ENCODE measurements at places on chromosomes 13 and 19.

DNA sequence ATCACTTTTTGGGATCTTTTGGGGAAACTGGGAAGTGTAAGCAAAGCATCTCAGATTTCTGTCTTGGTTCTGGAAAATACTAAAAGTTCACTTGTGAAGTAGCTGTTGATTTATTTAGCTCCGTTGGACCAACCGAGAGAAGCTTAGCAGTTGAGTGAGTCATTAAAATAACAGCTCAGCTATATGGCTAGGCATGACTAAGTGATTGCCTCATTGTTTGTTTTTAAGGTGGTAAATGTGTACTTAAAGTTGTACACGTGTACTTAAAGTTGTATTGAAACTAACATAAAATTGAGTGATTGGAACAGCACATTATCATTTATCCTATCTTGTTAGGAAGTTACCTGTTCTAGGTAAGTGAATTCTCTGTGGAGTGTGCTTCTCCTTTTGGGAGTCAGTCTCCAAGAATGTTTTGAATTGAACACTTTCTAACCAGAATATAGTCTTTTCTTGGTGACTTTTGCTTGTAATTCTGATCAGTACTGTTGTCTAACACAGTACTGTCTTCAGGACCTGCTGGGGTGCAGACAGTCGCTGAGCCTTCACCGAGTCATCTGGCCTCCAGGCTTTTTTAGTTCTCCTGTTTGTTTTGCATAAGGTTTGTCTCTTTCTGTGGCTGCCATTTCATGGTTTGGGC, 2.9 kb upstream of the DCUN1D2 start:
- DNase-seq, result peak; percentile 72

DNA sequence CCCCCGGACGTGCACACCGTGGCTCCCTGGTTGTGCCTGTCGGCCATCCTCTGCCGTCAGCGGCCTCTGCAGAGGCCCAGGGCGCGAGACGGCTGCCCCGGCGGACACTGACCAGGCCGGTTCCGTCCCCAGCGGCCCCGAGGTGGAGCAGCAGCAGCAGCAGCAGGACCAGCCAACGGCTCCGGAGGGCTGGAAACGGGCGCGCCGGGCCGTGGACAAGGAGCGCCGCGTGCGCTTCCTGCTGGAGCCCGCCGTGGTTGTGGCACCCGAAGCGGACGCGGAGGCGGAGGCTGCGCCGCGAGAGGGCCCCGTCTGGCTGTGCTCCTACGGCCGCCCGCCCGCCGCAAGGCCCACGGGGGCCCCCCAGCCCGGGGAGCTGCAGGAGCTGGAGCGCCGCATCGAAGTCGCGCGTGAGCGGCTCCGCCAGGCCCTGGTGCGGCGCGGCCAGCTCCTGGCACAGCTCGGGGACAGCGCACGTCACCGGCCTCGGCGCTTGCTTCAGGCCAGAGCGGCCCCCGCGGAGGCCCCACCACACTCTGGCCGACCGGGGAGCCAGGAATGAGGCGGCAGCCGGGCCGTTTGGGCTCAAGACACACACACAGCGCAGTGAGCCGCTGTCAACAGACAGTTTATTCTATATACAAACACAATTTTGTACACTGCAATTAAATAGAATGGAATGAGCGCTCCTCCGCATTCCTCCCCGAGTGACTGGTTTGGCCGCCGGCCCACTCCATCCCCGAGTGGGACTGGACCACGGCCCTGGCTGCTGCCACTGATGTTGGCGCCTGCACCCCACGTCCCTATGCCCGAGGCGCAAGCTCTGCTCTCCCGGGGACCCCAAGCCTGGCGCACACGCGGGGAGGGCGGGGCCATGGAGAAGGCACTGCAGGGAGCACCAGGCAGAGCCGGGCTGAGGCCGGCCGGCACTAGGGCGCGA, 9.1 kb downstream of the GRIN3B start:
- peak; percentile 9 for DNase-seq

DNA sequence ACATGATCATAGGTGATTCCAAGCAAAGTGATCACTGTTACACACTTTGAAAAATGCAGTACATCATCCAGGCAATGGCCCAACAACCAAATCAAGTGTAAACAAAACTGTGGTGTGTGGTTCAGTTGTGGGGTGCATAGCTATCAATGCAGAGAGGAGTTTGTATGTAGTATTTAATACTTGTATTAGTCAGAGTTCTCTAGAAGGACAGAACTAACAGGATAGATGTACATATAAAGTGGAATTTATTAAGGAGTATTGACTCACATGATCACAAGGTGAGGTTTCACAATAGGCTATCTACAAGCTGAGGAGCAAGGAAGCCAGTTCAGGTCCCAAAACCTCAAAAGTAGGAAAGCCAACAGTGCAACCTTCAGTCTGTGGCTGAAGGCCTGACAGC, 249.3 kb upstream of the HTR2A start:
- DNase-seq, result no peak

GRCh38 chr13:44425041-44425814, 51.6 kb downstream of the SERP2 start:
- peak; percentile 64 for DNase-seq

GRCh38 chr13:113157929-113158747, at the start of gene PROZ:
PROZ (plus strand) TSS chr13:113158648; CDS start chr13:113158661, 13 bp downstream.
- no peak for DNase-seq

DNA sequence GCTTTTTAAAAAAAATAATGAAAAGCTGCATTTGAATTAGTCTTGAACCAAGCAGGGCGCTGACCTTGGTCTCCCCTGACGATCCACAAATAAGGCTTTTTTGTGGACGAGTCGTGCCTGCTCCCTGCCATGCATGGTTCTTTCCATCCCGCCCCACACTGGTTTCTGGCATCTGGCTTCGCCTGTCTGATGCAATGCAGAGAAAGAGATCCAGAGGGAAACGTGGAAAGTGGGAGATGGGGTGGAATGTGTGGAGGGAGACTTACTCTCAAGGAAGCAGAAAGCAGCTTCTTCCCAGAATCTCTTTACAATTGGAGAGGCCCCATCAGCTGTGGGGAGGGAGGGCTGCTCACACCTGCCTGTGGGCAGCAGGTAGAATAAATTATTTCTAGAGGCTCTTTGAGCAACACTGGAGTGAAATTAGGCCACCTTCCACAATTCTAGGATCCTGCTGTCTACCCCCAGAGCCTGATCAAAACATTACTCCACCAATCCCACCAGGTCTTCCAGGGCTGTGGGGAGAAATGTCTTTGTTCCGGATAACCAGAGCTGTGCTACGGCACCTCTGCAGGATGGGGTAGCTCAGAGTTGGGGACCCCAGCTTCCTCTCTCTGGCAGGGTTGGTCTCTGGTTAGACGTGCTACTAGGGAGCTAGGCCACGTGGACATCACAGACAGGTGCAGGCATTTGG, 183.5 kb downstream of the UQCRFS1 start:
- DNase-seq, result no peak

DNA sequence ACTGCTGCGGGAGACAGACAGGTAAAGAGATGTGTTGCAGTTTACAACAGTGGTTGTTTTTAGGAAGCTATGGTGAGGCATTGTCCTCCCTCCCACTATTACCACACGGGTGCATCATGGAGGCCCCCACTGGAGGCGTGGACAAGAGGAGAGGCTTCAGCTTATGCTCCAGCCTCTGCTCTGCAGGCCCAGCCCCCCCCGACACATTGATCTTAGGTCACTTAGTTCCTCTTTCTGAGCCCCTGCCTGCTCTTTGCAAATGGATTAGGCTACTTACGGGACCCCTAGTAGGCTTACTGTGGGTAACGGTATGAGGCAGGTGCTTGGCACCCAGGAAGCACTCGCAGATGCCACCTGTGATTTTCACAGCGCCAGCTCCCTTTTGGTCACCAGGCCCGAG, 123.9 kb downstream of the SLC7A1 start:
- peak; percentile 85 for DNase-seq

GRCh38 chr13:100694722-100695508, 20.3 kb upstream of the TMTC4 start:
- DNase-seq, result peak; percentile 20

DNA sequence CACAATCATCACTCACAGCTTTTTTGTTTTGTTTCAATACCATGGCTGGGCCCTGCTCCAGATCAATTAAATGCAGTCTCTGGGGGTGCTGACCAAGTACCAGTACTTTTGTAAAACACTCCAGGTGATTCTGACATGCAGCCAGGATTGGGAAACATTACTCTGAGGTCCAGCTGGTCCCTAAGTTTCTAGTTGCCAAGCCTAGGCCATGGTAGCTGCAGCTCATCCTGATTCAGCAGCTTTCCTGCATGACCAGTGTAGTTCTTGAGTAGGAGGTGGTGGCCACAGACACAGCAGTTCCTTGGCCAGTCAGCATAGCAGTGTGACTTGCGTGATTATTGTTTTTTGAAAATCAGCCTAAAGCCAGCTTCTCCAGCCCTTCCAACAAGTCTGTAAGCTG, 859.1 kb downstream of the DIAPH3 start:
- no peak for DNase-seq

DNA sequence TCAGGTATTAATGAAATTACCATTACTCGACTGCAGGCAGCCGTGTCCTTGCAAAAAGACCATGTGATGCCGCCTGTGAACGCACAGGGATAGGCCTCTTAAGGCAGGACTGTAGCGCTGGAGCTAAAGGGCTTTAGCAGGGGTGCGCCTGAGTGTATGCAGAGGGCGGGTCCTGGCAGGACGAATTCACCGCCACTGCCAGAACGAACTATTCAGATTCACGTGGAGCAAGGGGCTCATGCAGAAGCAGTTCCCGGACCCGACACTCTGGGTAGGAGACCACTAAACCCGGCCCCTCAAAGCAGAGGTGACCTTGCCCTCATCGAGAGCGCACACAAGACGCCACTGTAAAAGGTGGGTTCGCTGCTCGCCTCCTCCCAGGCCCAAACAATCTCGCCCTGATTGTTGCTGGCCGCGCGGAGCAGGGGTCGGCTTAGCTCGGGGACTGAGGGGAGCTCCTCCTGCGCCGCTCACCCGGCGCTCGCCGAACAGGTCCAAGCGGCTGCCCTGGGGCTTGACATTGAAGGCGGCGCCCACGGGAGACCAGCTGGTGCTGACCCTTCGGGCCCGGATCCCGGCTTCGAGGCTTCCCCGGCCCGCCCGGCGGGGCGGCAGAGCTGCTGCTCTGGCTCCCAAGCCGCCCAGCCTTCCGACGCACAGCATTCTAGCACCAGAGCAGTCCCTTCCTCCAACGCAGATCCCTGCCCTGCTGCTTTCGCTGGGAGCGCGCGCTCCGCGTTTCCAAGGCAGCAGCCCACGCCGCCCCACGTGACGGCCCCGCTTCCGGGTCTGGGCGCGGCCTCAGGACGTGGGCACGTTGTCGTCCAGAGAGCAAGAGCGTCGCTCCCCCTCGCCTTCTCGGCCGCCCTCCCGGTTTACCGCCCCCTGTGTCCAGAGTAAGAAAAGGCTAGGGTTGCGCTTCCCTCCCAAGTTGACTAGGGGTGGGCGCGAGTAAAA, at the start of gene MIPEP:
TSS of gene MIPEP (minus strand) at position 743 of the 957 bp plus-strand sequence. CDS start at position 663, 80 bp downstream.
- DNase-seq, result peak; percentile 98

DNA sequence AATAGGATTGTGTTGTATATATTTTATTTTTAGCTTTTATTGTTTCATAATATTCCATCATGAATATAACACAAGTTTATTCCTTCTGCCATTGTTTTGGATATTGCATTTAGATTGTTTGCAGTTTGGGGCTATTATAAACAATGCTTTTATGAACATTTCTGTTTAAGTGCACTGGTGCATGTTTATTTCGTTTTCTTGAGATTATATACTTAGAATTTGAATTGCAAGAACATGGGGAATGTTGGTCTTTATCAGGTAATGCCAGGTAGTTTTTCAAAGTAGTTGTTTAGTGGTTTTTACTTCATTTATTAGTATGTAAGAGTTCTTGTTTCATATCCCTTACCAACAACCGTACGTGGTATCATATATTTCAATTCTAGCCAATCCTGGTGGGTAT, 4.3 kb downstream of the LSM14A start:
- no peak for DNase-seq

- no peak for DNase-seq
Measured at GRCh38 chr19:18730885-18731513, 47.5 kb downstream of the CRTC1 start.

- DNase-seq, result no peak
Measured at GRCh38 chr13:76790980-76791819, 95.0 kb downstream of the KCTD12 start.

DNA sequence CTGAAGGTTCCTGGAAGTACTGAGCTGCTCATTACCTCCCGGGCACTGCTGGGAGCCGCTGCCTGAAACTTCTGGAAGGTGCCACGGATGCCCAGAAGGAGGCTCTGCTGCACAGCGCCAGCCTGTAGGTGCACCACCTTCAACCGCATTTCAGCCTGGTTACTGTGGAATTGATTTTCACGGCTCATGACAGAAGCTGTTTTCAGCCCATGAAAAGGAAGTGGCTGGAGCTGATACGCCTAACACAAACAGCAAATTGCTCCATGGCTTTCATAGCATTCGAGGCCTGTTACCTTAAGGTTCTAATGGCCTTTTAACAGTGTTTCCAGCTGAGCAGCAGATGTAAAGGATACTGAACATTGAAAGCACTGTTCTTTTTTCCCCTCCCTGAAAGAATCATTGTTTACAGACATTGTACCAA, 22.0 kb downstream of the GPC6 start:
- DNase-seq, result peak; percentile 6

DNA sequence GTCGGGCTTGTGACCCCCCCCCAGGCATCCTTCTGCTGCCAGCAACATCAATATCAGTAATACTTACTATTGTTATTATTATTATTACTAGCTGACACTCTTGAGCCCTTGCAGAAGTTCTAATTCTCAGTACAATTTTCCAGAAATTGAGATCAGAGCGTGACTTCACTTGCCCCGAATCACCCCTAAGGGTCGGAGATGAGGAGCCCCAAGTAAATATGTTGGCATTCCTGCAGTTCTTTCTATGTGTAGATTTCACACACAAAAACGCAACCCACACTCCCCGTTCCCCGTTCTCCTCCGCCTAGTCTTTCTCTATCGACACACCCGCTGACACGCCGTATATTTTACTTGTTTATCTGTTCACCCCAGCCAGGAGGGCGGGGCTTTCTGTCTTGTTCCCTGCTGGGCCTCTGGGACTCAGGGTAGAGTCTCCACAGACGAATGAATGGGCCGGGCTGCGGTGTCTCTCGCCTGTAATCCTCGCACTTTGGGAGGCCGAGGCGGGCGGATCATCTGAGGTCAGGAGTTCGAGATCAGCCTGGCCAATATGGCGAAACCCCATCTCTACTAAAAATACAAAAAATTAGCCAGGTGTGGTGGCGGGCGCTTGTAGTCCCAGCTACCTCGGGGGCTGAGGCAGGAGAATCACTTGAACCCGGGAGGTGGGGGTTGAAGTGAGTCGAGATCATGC, 14.7 kb downstream of the TLE5 start:
- peak; percentile 98 for DNase-seq

DNA sequence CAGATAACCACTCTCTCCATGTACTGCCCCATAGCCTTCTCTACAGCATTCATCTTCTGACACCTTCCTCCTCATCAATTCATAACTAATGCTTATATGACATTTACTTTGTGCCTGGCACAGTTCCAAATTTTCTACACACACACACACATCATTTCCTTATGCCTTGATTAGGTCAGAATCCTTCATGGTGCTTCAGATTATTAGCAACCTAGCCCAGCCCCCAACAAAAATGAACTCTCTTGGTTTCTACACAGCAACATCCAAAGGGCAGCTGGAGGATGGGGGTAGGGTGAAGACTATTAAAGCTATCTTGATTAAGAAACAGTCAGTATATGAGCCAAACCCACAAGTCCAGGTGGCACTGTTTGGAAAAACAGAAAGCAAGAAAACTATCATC, 3.7 kb downstream of the RUBCNL start:
- peak; percentile 32 for DNase-seq

Data from hematopoietic multipotent progenitor cell treated with erythropoietin and hydrocortisone succinate and interleukin-3 and kit ligand, for 4 days (in vitro differentiated cells).